ENCODE measurements at places on chromosomes 4 and X.

- no peak for DNase-seq
Observed at GRCh38 chr4:54067166-54067565, 2.8 kb upstream of the CHIC2 start.

- DNase-seq: no peak
Observed at GRCh38 chr4:186347743-186348142, 81.8 kb downstream of the F11 start.

DNA sequence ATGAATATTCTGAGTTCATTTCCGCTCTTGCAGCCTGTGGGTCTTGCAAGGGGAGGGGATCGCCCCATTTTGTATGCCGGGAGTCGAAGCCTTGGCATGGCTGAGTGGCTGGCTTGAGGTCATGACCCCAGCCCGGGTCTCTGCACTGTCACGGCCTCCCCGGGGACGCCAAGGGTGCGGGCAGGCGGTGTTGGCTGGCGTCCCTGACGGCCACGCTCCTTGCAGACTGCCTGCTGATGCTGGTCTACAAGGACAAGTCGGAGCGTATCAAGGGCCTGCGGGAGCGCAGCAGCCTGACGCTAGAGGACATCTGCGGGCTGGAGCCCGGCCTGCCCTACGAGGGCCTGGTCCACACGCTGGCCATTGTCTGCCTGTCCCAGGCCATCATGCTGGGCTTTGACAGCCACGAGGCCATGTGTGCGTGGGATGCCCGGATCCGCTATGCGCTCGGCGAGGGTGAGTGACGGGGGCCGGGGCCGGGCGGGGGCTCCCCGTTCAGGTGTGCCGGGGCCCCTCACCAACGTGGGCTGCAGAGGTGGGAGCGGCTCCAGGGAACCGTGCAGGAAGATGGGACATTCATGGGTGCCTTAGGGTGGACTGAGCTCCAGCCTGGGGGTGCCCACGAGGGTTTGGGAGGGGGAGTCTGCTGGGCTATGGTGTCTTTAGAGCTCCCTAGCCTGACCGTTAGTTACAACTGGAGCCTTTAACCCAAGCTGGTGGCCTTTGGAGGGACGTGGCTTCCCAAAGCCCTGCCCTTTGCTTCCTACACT lies 10.3 kb downstream of the DOK7 start:
- no peak for DNase-seq

DNA sequence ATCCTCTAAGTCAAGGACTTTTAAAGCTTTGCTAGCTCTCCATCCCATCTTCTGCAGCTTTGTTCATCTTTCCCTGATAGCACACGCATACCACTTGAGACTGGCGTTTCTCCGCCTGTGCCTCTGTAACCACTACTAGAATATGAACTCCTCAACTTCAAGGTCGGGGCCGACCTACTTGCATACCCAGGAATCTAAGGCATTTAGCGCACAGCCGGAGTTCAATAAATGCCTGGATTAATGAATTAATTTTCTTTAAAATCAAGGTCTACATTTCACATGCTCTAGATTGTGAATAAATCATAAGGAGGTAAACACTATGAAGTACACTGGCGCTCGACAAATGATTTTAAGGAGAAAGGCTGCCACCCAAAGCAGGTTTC lies 89.3 kb downstream of the HNRNPD start:
- no peak for DNase-seq

- DNase-seq: no peak
Observed at GRCh38 chrX:44596277-44596676, 53.6 kb upstream of the FUNDC1 start.

DNA sequence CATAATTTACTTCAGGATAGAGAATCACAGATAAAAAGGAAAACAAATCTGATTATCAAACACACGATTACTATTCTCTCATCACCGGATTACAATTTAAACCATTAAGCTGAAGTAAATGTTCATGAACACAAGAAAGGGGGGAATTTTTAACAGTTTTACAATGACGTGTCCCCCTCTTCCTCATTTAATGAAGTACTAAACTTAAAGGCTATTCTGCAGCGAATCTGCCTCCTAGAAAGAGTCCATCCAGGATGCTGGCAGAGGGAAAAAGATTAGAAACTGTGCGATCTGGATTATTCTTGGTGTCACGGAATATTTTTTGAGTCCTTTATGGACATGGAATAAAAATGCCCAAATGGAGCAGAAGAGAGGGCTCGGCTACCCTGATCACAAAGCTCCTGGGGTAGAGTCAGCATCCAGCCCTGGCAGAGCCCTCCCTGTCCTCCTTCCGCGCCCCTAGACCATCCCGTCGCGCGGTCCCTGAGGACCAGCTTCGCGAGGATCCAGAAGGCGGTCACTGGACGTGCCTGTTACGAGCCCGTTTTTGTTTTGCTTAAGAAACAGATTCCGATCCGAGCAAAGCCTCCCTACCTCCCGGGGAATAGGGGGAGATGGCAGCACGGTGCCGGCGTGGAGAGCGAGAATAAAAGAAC lies 1.2 kb downstream of the ELF2 start:
- DNase-seq: no peak

DNA sequence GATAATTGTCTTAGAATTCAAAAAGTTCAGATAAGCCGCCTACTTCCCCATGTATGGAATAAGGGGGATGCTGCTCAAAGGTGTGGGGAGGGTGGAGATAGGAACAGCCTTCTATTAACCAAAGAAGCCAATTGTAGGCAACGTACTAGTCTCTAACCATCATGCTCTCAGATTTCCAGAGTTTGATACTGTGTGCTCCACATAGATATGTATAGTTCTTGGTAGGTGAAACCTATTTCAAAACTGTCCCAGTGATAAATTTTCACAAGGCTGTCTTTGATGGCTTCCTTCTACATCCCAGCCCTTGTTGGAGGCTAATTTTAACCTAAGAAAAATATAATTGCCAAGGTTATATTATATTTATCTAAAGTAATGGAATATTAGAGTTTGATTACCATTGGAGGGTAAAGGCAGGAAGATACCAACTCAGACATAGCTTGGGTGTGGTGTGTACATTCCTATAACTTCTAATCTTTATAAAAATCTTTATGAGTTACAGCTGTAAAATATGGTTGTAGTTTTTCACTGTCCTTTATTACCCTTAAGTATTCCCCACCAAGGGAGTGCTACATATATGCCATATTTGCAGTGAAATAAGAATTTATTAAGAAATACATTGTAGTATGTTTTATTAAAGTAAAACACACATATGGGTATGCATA lies 87.7 kb downstream of the SLC4A4 start:
- no peak for DNase-seq

DNA sequence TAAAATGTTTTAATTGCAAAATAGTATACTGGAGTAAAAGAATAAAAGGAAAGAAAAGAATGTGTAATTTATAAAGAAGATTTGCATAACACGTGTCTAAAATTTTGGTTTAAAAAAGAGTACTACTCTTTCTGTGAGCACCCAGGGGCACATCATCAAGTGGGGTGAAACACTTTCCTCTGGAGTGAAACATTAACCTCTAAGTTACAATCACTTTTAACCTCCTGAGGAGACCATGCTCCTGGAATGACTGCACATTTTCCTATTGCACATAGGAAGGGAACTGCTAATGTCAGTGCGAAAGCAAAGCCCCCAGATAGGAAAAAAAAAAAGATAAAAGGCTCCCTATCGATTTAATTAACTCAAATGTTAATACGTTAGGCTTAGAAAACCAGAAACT lies 13.3 kb downstream of the VEGFC start:
- no peak for DNase-seq
